Activated T-cell treated with anti-CD3 and anti-CD28 coated beads, Interleukin-2, amount 50 U/mL, for 4 hours (primary cell): ENCODE measurements at places on chromosomes 2 and 18. TPM values are rescaled to one million over a fixed set of nuclear protein-coding genes. Genes with fewer than 3 reads are reported as not detected.

- no peak for DNase-seq
These were observed 43.5 kb downstream of the SCN1A start for GRCh38 chr2:166084301-166084700.

The UGT1A8 gene
- total RNA-seq: not detected

GRCh38 chr2:38666556-38666910 lies 619 bp downstream of the GALM start:
- no peak for DNase-seq

The SOX11 gene
- total RNA-seq: 0.03 TPM

GRCh38 chr2:496729-497128 lies 180.5 kb downstream of the TMEM18 start:
- DNase-seq: no peak

DNA sequence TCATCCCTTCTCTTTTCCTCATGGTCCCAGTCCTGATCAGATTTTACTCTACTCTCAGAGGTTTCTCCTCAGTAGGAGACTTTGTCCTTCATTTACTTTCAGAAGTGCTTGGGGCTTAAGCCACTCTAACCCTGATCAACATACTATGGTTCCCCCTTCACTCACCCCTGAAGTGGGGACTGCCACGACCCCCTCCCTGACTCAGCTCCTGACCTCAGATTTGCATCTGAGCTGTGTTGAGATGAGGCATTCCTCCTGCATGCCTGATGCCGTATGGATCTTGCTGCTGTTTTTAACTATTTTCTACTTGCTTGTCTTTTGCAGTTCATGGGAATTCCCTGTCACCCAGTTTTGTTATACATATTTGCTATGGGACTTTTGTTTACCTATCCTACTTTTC lies 306.7 kb upstream of the CHST9 start:
- no peak for DNase-seq

- DNase-seq: no peak
These were observed 90.1 kb upstream of the CAVIN2 start for GRCh38 chr2:191936882-191937405.

- no peak for DNase-seq
These were observed 180.3 kb downstream of the SNTG2 start for GRCh38 chr2:1130922-1131321.

DNA sequence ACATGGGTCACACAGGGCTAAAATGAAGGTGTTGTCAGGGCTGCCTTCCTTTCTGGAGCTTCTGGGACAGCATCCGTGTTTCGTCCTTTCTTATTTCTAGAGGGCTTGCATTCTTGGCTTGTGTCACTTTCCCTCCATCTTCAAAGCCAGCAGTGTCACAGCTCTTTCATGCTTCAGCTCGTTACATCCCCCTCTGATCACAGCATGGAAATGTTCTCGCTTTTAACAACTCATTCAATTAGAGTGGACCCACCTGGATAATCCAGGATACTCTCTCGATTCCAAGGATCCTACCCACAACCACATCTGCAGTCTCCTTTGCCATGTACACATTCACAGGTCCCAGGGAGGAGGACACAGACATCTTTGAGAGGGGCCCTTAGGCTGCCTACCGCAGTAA lies 316.2 kb upstream of the FIGN start:
- DNase-seq: no peak

- no peak for DNase-seq
These were observed 293.7 kb upstream of the RND3 start for GRCh38 chr2:150781142-150781541.

The SLC4A5 gene
- 1.5 TPM for total RNA-seq

The HOXD11 gene
- total RNA-seq: not detected

The APOB gene
- total RNA-seq: 0.82 TPM

- DNase-seq: no peak
These were observed 81.1 kb downstream of the SLC66A3 start for GRCh38 chr2:11236335-11236734.

- no peak for DNase-seq
These were observed 221.6 kb downstream of the NCKAP5 start for GRCh38 chr2:133346654-133347053.

- no peak for DNase-seq
These were observed 664 bp downstream of the NETO1 start for GRCh38 chr18:72866901-72867745.

GRCh38 chr2:119482481-119483394 lies 41.5 kb downstream of the SCTR start:
- DNase-seq: no peak

GRCh38 chr2:212995920-212996319 lies 155.5 kb downstream of the IKZF2 start:
- no peak for DNase-seq

- DNase-seq: no peak
These were observed 5.4 kb upstream of the BOD1L2 start for GRCh38 chr18:57141208-57142129.

GRCh38 chr2:25386971-25387875 lies 45.5 kb upstream of the DNMT3A start:
- no peak for DNase-seq

The G6PC2 gene
- total RNA-seq: not detected

The ILKAP gene
- total RNA-seq: 64.5 TPM

DNA sequence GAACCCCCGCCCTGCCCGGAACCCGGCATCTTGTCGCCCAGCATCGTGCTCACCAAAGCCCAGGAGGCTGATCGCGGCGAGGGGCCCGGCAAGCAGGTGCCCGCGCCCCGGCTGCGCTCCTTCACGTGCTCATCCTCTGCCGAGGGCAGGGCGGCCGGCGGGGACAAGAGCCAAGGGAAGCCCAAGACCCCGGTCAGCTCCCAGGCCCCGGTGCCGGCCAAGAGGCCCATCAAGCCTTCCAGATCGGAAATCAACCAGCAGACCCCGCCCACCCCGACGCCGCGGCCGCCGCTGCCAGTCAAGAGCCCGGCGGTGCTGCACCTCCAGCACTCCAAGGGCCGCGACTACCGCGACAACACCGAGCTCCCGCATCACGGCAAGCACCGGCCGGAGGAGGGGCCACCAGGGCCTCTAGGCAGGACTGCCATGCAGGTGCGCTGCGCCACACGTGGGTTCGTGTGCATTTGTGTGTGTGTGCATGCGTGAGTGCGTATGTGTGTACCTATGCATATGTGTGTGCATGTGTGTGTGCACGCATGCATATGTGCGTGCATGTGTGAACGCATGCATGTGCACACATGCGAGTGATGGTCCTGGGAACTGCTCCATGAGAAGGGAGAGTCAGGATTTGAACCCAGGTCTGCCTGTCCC lies 47.1 kb upstream of the ATG16L1 start:
- no peak for DNase-seq

The MARCHF4 gene
- total RNA-seq: not detected

DNA sequence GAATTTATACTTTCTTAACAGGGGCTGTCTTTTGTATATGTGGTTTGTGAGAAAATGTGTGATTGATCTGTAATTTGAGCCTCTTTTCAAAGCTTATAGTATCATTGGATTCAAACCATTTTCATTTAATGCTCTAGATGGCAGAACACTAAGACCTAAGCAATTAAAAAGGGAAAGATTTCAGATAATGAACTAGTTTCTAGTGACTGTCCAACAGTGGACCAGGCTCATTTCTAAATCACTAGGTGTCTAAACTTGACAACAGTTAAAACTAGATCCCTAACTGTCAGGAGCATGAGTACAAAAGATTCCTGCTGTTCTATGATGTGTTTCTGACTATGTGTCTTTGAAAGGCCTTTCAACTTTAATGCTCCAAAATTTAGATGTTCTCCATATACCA lies 54.6 kb downstream of the ANKRD44 start:
- no peak for DNase-seq

DNA sequence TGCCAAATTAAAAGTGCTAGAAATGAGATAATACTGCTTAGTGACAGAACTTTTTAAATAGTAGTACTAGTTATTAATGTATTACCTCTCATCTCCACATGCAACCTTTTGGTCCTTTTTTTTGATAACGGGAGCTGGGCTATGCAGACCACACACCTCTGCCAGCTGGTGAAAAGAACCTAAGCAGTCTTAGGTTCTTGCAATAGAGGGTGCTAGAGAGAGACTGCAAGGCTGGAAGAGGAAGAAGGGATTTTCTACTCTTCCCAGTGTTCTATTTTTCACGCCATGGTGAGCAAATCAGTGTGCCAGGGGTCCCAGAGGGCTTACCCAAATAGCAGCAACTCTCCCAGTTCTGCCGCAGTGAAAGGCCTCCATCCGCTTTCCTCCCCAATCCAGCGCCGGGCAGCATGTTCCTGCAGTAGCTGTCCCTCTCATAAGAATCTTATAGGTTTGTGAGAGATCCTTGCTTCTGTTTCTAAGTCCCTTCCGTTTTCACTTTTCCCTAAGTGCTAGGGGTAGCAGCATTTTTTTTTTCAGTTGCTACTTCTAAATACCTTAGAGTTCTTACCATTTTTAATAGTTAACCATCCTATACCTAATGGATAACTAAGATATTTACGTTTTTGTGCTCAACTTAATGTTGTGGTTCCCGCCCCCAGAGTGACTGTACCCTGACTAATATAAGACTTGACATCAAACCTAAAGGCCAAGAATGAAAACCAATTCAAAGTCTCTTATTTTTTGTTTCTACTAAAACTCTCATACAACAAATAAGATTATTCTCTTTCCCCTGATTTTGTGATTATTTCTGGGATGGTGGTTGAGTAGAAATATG lies 69.4 kb upstream of the UBE2E3 start:
- no peak for DNase-seq

GRCh38 chr2:27027211-27027651 lies 5.5 kb upstream of the TMEM214 start:
- DNase-seq: no peak

The PLCL1 gene
- total RNA-seq: 1.8 TPM

- no peak for DNase-seq
These were observed 1.5 kb upstream of the SULT1C2 start for GRCh38 chr2:108287169-108287568.

The ANKRD30B gene
- total RNA-seq: not detected

The CCDC85A gene
- total RNA-seq: not detected

GRCh38 chr18:48492880-48493279 lies 46.0 kb upstream of the CTIF start:
- no peak for DNase-seq

The DUSP28 gene
- 6.1 TPM for total RNA-seq

DNA sequence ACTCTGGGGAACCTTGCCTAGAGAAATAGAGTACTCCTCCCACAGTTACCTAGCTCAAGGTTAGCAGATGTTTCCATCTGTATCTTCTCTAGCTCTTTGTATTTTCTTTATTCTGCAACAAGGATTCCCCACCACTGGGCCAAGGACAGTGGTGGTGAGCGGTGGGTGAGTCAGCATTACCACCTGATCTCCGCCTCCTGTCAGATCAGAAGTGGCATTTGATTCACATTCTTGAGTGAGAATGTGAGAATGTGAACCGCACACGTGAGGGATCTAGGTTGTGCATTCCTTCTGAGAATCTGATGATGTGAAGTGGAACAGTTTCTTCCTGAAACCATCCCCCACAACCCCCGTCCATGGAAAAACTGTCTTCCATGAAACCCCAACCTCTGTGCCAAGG lies 9.0 kb downstream of the EPB41L3 start:
- no peak for DNase-seq

The CDH2 gene
- total RNA-seq: 0.18 TPM

DNA sequence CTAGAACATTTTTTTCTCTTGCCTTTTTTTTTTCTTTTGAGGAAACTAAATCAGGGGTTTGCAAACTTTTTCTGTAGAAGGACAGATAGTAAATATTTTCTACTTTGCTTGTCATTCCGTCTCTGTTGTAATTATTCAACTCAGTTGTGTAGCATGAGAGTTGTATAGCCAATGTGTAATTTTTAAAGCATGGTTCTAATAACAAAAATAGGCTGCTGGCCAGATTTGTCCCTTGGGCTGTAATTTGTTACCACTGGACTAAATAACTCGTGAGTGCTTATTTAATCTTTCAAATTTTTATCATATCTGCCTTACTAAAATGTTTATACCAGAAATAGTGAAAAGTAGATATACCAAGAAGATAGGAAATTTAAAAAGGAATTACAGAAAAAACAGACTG lies 43.0 kb downstream of the CCDC148 start:
- no peak for DNase-seq

GRCh38 chr2:19807866-19808265 lies 93.9 kb downstream of the TTC32 start:
- DNase-seq: no peak

GRCh38 chr2:239944694-239945551 lies 80.2 kb downstream of the NDUFA10 start:
- DNase-seq: no peak

DNA sequence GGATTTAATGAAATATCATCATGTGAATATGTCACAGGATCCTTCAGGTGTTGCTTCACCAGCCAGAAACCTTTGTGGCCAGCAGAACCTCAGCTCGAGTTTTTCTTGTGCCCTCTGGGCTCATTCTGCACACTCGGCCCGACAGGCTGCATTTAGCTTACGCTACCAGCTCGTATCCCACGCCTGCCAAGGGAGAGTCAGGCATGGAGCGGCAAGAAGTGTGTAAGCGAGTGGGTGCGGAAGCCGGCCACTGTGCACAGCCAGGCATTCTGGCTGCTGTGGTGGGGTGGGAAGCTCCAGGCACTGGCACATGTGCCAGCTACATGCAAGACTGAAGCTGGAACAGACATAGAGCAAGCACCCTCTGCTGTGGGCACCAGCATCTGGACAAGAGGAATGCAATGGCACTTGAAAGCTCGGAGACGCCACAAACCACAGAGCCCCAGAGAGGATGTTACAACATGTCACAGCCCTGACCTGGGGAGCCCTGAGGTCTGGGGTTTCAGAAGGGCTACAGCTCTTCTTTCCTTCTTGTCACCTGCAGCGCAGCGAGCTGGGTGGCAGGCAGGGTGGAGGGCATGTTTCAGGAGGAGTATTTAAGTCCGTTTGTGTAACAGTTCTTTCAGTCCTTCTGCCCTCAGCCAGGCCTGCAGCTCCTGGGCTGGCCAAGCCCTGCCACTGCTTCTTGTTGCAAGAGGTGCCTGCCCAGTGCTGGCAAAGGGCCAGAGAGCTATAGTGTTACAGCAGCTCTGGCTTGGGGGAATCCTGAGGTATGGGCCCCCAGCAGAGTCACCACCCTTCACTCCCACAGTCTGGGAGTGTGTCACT lies 257.3 kb upstream of the HNMT start:
- DNase-seq: no peak

DNA sequence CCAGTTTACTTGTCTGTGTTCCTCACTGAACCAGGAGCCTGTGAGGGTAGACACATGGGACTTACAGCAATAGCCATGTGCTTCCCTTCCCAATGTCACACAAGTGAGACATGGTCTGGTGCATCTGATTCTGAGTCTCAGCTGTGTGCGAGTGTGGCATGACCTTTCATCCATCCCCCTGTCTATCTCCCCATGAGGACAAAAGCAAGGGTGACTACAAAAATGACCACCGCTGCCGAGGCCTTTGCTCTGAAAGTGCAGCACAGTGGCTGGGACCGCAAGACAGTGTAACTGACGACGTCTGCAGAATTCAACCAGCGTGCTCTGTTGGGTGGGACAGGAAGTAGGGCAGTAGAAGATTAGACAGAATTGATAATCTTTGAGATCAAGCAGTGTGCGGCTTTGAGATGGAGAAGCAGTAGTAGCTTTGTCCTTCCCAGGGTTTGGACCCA lies 50.5 kb downstream of the RAB31 start:
- no peak for DNase-seq

The FAM237A gene
- total RNA-seq: not detected

- no peak for DNase-seq
These were observed 61.5 kb downstream of the EFR3B start for GRCh38 chr2:25103287-25103871.

- no peak for DNase-seq
These were observed 739 bp downstream of the SIX2 start for GRCh38 chr2:45008296-45009129.

- DNase-seq: no peak
These were observed 208.4 kb downstream of the ZBTB7C start for GRCh38 chr18:48200631-48201336.

GRCh38 chr2:4221434-4221833 lies 518.1 kb downstream of the DCDC2C start:
- DNase-seq: no peak

GRCh38 chr18:41594582-41594981 lies 360.5 kb upstream of the PIK3C3 start:
- DNase-seq: no peak
